ENCODE measurements at places on chromosomes 2 and 18. TPM values are rescaled to one million over a fixed set of nuclear protein-coding genes. Genes with fewer than 3 reads are reported as not detected.

TGFA gene
- 1.6 TPM for total RNA-seq

EVA1A gene
- not detected for total RNA-seq

ABHD1 gene
- total RNA-seq: not detected

RAB17 gene
- not detected for total RNA-seq

MAP3K19 gene
- not detected for total RNA-seq

C2orf76 gene
- 6.5 TPM for total RNA-seq

GRCh38 chr2:31318361-31319336, 84.7 kb downstream of the EHD3 start:
- peak; percentile 76 for DNase-seq
- H3K4me1 ChIP-seq: peaks cover 49% of the 10 kb centered on the region
- H3K36me3 ChIP-seq: no peaks in the 10 kb centered on the region
- H3K27ac ChIP-seq: peak overlapping the region; percentile 63
- no peaks in the 10 kb centered on the region for H3K27me3 ChIP-seq

DNA sequence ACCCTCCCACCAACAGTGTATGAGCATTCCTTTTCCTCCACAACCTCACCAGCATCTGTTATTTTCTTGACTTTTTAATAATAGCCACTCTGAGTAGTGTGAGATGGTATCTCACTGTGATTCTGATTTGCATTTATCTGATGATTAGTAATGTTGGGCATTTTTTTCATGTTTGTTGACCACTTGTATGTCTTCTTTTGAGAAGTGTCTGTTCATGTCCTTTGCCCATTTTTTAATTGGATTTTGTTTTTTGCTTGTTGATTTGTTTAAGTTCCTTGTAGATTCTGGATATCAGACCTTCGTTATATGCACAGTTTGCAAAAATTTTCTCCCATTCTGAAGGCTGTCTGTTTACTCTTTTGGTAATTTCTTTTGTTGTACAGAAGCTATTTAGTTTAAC, 59.1 kb downstream of the SP100 start:
- peak overlapping the region; percentile 11 for H3K27ac ChIP-seq
- H3K27me3 ChIP-seq: no peaks in the 10 kb centered on the region
- DNase-seq: no peak
- H3K4me1 ChIP-seq: peaks cover 36% of the 10 kb centered on the region

DNA sequence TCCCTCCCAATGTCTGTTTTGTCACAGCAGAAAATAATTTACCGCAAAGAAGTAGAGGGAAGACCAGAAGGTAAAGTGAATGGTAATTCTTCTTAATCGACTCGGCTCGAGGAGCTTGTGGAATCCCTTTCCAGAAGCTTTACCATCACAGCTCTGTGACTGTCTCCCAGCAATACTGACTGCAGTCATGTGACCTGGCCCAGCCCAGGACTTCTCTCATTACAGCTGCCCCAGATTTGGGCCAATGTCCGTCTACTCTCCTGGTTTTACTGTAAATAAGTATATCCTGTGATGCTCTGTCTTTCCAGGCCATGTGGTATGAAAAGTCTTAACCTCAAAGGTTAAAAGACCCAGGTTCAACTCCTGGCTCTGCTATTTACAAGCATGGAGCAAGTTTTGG, 18.9 kb upstream of the ELOA2 start:
- H3K27ac ChIP-seq: no peak overlapping the region
- DNase-seq: no peak
- no peaks in the 10 kb centered on the region for H3K4me1 ChIP-seq
- H3K4me3 ChIP-seq: no peak overlapping the region
- H3K27me3 ChIP-seq: peaks cover 6% of the 10 kb centered on the region

GRCh38 chr2:159714247-159714930, 2.1 kb downstream of the MARCHF7 start:
- peak overlapping the region; percentile 18 for H3K27ac ChIP-seq
- H3K4me1 ChIP-seq: peaks cover 63% of the 10 kb centered on the region
- DNase-seq: no peak
- peaks cover 22% of the 10 kb centered on the region for H3K36me3 ChIP-seq
- no peaks in the 10 kb centered on the region for H3K27me3 ChIP-seq

DNA sequence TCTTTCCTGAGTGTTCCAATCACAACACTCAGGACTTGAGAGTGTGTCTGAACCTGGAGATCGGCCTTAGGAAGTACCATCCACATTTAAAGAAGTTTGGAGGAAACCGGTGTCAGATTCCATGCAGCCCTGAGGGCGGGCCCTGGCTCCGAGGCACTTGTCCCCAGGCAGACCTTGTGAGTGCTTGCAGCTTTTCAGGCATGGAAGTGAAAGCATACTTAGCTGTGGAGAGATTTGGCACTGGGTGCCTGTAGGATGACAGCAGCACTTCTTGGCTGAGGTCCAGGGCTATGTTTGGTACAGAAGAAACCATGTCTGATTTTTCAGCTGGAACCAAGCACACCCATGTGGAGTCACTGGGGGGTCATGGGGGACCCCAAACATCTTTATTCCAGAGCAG, 230.8 kb downstream of the SEPTIN10 start:
- no peaks in the 10 kb centered on the region for H3K36me3 ChIP-seq
- H3K4me1 ChIP-seq: peaks cover 2% of the 10 kb centered on the region
- H3K27ac ChIP-seq: no peak overlapping the region
- H3K27me3 ChIP-seq: peaks cover 7% of the 10 kb centered on the region

DNA sequence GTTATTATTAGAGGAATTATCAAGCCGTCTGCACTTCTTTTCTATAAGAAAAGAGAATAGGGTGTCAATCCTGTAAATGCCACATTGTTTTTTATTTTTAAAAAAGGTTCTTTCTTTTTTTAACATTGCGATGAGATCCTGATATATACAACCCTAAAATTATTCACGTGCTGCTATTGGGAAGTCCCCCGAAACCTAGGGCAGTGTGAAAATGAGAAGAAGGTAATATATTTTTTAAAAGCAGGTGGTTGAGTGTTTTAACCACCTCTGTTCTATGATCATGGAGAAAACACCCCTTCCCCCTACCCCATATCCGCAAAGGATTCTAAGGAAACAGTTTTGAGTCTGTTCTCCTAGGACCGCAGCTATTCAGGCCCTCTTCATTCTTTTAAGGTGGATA, 94.5 kb upstream of the KLHL14 start:
- DNase-seq: no peak
- H3K4me3 ChIP-seq: no peak overlapping the region
- H3K27ac ChIP-seq: no peak overlapping the region
- no peaks in the 10 kb centered on the region for H3K27me3 ChIP-seq
- H3K36me3 ChIP-seq: peaks cover 10% of the 10 kb centered on the region
- H3K4me1 ChIP-seq: no peaks in the 10 kb centered on the region

GRCh38 chr2:122136056-122136455, 380.6 kb downstream of the TSN start:
- no peak for DNase-seq
- no peaks in the 10 kb centered on the region for H3K4me1 ChIP-seq
- H3K27me3 ChIP-seq: no peaks in the 10 kb centered on the region
- H3K4me3 ChIP-seq: no peak overlapping the region
